ENCODE measurements at places on chromosomes 6 and 20. TPM values are rescaled to one million over a fixed set of nuclear protein-coding genes. Genes with fewer than 3 reads are reported as not detected.
A peak's percentile ranks its signal among the peaks of the same experiment; 100 is the strongest.

DNA sequence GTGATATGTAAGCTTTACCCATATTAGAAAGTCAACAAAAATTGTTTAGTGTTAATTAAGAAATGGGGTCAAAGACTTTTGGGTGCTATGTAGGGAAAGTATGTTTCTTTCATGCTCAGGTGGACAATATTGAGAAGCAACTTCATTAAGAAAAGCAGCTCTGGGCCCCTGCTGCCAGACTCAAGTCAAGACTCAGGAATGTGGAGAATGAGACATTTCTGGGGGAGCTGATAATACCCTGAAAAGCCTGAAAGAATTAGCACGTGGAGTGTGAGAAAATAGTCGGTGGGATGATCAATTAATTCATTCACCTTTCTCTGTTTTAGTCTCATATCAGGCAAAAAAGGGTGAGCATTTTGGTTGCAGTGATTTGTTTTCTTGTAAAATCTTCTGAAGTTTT, 175.1 kb upstream of the IMPG1 start:
- no peaks in the 10 kb centered on the region for H3K36me3 ChIP-seq
- DNase-seq: no peak
- H3K4me3 ChIP-seq: no peak overlapping the region
- no peaks in the 10 kb centered on the region for H3K4me1 ChIP-seq
- no peak overlapping the region for H3K27ac ChIP-seq

- H3K27ac ChIP-seq: peak overlapping the region; percentile 69
- DNase-seq: no peak
- no peaks in the 10 kb centered on the region for H3K36me3 ChIP-seq
- H3K4me1 ChIP-seq: peaks cover 2% of the 10 kb centered on the region
- H3K27me3 ChIP-seq: no peaks in the 10 kb centered on the region
- no peak overlapping the region for H3K4me3 ChIP-seq
Observed at GRCh38 chr6:35081426-35081851, 59.7 kb downstream of the TCP11 start.

- no peak within 1 kb of the TSS for H3K27ac ChIP-seq
- H3K36me3 ChIP-seq: no peaks in the 10 kb centered on the region
- H3K27me3 ChIP-seq: peaks cover 51% of the 10 kb centered on the region
- H3K4me3 ChIP-seq: no peak within 1 kb of the TSS
Observed at GRCh38 chr20:5316188-5317158, at the start of gene PROKR2. Gene PROKR2 (minus strand): TSS chr20:5316954. CDS start chr20:5314369, 2,585 bp downstream.

GRCh38 chr6:83062225-83062624, 3.4 kb downstream of the UBE3D start:
- H3K27me3 ChIP-seq: no peaks in the 10 kb centered on the region
- H3K27ac ChIP-seq: no peak overlapping the region
- peaks cover 17% of the 10 kb centered on the region for H3K4me1 ChIP-seq
- DNase-seq: no peak

DNA sequence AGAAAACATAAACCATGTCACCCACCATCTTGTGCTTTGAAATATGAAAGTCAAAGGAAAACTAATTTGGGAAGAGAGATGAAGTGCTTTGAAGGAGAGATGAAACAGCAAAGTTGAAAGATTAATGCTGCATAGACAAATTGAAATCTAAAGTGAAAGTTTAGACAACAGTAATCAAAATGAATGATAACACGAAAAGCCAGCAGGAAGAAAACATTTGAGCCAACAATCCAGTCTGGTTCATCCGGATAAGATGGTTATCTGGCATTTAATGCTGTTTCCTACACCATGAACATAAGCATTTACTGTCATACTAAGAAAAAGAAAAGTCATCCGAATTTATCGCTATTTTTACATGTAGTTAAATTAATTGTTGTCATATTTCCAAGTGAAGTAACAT, 595 bp downstream of the HAO1 start:
- peaks cover 5% of the 10 kb centered on the region for H3K27me3 ChIP-seq
- H3K36me3 ChIP-seq: no peaks in the 10 kb centered on the region
- DNase-seq: no peak
- no peak overlapping the region for H3K27ac ChIP-seq
- H3K4me1 ChIP-seq: no peaks in the 10 kb centered on the region

DNA sequence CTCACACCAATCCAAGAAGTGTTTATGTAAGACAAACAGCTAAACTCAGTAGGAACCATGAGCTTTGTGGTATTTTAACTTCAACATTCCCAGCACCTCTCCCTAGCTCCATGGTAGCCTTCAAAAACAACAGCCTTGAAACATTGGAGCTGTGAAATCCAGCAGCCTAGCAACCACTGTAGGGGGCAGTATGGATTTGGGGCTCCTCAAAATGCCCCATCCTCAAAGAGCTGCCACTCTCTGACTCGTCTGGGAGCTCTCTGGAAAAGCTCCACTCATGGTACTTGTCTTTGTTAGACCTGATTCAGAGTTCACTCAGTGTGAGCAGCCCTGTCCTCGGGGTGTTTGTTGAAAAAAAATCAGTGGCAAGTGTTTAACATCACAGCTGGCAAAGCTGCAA, 82.9 kb downstream of the KIF6 start:
- no peak for DNase-seq
- H3K4me1 ChIP-seq: no peaks in the 10 kb centered on the region
- H3K27me3 ChIP-seq: peaks cover 11% of the 10 kb centered on the region
- H3K36me3 ChIP-seq: no peaks in the 10 kb centered on the region

DNA sequence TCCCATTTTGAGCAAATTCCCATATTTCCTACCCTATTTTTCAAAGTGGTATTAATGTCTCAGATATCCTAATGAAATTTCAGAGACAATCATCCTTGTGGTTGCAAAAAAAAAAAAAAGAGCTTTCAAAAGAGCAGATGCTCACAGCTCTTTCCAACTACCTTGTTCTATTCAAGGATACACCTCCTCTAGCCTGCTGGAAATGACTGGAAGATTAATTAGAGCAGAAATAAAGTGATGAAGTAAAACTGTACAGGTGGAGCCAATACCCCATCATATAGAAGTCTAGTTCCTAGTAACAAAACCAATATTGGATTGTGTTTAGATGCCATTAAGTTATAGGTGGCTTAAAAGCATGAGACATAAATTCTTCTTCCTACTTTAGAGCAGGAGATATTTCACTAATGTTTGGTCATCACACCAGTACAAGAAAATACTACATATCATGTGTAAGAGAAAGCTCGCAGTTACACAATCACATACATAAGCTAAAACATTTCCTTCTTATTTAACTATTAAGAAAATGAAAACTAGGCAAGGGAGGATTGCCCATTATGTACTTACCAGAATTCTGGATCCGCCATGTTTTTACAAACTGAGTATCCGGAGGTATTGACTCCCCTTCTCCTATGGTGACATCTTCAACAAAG, 42.4 kb downstream of the ILRUN start:
- no peak overlapping the region for H3K4me3 ChIP-seq
- H3K4me1 ChIP-seq: peaks cover 51% of the 10 kb centered on the region
- H3K27ac ChIP-seq: no peak overlapping the region
- DNase-seq: no peak
- H3K36me3 ChIP-seq: peaks cover 28% of the 10 kb centered on the region
- H3K27me3 ChIP-seq: no peaks in the 10 kb centered on the region

DNA sequence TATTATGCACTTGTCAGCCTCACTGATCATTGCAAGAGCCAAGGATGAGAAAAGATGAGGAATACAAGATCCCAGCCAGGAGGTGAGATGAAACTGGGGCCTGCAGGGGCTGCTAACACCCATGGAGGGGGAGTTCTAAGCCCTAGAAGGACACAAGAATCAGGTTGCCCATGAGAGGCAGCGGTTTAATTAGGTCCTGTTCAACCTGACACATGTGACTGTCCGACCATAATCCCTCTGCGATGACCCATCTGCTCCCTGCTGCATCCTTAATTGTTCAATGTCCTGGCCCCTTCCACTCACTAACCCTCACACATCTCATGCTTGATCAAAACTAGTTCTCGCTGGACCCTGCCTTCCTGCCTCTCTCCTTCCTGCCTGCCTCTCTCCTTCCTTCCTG, 52.2 kb upstream of the NNAT start:
- peaks cover 2% of the 10 kb centered on the region for H3K27me3 ChIP-seq
- H3K4me1 ChIP-seq: no peaks in the 10 kb centered on the region
- H3K36me3 ChIP-seq: no peaks in the 10 kb centered on the region
- no peak overlapping the region for H3K4me3 ChIP-seq
- no peak for DNase-seq
- H3K27ac ChIP-seq: no peak overlapping the region

DNA sequence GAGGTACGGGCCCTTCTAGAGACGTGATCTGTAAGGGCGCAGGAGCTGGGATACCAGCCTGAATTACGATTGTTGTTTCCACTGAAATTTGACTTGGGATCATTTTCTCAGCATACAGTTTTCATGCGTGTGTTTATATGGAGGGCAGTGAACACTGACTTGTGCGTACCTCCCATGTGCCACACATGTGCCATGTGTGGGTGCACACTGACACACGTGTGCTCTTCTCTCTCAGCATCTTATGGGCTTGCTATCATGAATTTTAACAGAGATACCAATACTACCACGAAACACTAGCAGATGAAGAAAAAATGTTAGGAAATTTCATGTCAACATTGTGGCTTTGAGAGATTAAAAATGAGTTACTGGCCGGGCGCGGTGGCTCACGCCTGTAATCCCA, 39.1 kb downstream of the L3MBTL3 start:
- peaks cover 35% of the 10 kb centered on the region for H3K4me1 ChIP-seq
- H3K27ac ChIP-seq: peak overlapping the region; percentile 76
- H3K4me3 ChIP-seq: no peak overlapping the region

GRCh38 chr20:56793916-56794315, 164.8 kb downstream of the TFAP2C start:
- H3K4me3 ChIP-seq: no peak overlapping the region
- no peaks in the 10 kb centered on the region for H3K36me3 ChIP-seq
- H3K27me3 ChIP-seq: peaks cover 7% of the 10 kb centered on the region
- DNase-seq: no peak
- H3K27ac ChIP-seq: no peak overlapping the region

DNA sequence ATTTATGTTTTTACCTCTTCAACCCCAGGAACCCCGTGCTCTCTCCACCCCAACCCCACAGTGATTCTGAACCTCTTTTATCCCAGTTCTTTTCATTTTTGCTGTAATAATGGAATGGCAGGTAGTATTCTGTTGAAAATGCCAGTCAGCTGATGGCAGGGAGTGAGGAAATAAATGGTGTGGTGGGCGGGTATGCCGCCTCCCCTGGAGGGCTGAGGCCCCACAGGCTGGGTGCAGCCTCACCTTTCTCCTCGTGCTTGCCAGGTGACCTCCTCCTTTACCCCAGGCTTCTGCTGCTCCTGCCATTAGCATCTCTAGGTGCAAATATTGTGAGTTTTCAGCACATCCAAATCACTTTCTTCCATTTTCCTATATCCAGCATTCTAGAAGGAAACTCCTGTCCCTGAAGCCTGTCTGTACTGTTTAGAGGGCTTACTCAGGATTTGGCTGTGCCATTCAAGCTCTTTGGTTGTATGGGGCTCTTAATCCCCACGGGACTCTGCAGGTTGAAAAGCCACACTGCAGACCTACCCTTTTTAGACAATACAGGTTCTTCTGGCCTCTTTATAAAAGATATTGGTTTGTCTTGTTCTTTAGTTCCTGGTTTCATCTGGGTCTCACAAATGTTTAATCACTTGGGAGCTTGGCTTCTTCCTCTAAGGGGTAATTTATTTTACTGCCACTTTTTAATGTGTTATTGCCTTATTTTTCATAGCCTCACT, 201.8 kb downstream of the JARID2 start:
- peaks cover 18% of the 10 kb centered on the region for H3K36me3 ChIP-seq
- H3K27ac ChIP-seq: no peak overlapping the region
- DNase-seq: no peak
- H3K27me3 ChIP-seq: no peaks in the 10 kb centered on the region

Gene EDEM2
- total RNA-seq: 22.8 TPM

Gene MACROD2
- not detected for total RNA-seq

Gene OR2H1
- total RNA-seq: not detected

Gene HRH3
- total RNA-seq: not detected

Gene BTBD3
- total RNA-seq: 5.5 TPM

Gene BPIFB4
- total RNA-seq: not detected

All from activated CD4-positive, alpha-beta T cell treated with anti-CD3 and anti-CD28 coated beads, Interleukin-2, amount 10 ng/mL, durations not matched to agents 7 days and 5 days (primary cell).